ENCODE measurements at places on chromosomes 7 and 10. TPM values are rescaled to one million over a fixed set of nuclear protein-coding genes. Genes with fewer than 3 reads are reported as not detected.

DNA sequence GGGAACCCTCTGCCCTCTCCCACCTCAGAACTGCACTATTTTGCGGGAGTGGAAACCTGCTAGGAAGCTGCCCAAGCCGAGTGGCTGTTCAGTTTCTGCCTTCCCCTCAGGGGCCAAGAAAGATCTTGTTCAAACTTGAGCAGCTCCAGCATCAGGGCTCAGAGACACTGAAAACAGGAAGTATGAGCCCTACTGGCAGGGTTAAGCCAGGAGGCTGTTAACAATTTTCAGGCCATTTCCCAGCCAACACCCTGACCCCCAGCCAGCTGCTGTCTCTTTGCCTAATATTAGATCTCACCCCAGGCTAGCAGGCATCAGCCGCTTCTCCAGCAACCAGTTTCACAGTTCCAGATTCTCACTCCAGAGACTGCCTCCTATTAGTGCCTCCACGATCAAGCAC lies 9.2 kb downstream of the PLAU start:
- H3K36me3 ChIP-seq = no peaks in the 10 kb centered on the region
- H3K4me3 ChIP-seq = no peak overlapping the region
- peaks cover 12% of the 10 kb centered on the region for H3K4me1 ChIP-seq
- H3K27me3 ChIP-seq = no peaks in the 10 kb centered on the region

GRCh38 chr7:81887098-81888090 lies 117.5 kb upstream of the HGF start:
- DNase-seq = no peak
- no peaks in the 10 kb centered on the region for H3K27me3 ChIP-seq
- H3K4me1 ChIP-seq = no peaks in the 10 kb centered on the region
- no peaks in the 10 kb centered on the region for H3K36me3 ChIP-seq

Gene LRRC18
- polyA plus RNA-seq = not detected

Gene IFIT1B
- not detected for polyA plus RNA-seq

Gene SP4
- 15.9 TPM for polyA plus RNA-seq

- no peak for DNase-seq
- H3K4me3 ChIP-seq = no peak overlapping the region
- H3K27me3 ChIP-seq = peaks cover 41% of the 10 kb centered on the region
These were observed 1.1 kb downstream of the VGF start for GRCh38 chr7:101164071-101164840.

DNA sequence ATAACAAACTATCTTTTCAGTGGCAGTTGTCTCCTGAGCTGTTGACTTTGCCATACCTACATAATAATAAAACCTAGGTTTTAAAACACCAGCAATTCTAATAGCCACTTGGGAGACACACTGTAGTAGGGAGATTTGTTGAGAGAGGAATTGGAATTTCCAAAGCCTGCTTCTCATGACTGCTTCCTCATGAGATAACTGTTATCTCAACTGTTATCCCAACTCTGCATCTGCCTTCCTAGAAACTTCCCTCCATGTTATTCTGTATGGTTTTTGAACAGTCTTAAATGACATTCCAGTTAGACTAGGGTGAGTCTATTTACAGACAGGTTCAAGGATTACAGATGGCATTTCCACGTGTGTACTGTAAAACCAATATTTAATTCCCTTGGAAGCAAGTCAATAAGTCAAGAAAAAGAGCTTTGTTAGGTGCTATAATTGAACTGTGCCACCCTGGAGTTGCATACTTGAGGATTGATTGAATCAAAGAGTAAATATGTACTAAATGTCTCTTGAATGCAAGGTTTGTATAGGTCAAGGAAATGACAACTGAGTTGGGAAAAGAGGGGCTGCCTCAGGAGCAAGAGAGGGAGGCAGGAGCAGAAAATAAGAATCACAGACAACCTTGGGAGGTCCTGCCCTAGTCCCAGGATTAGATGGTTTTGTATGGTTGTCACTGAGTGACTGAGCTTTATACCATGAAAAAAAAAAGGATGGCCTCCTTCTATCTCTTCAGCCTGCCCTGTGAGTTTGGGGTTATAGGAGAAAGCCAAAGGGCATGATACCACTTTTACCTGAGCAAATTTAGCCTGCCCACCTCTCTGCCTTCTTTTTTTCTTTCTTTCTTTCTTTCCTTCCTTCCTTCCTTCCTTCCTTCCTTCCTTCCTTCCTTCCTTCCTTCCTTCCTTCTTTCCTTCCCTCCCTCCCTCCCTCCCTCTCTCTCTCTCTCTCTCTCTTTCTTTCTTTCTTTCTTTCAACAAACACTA lies 9.9 kb upstream of the TM9SF3 start:
- H3K36me3 ChIP-seq = no peaks in the 10 kb centered on the region
- H3K27me3 ChIP-seq = no peaks in the 10 kb centered on the region
- H3K4me3 ChIP-seq = no peak overlapping the region
- no peak overlapping the region for H3K27ac ChIP-seq

- H3K36me3 ChIP-seq = no peaks in the 10 kb centered on the region
- no peak overlapping the region for H3K27ac ChIP-seq
- no peaks in the 10 kb centered on the region for H3K4me1 ChIP-seq
- no peaks in the 10 kb centered on the region for H3K27me3 ChIP-seq
These were observed 9.5 kb upstream of the FRA10AC1 start for GRCh38 chr10:93711891-93712290.

DNA sequence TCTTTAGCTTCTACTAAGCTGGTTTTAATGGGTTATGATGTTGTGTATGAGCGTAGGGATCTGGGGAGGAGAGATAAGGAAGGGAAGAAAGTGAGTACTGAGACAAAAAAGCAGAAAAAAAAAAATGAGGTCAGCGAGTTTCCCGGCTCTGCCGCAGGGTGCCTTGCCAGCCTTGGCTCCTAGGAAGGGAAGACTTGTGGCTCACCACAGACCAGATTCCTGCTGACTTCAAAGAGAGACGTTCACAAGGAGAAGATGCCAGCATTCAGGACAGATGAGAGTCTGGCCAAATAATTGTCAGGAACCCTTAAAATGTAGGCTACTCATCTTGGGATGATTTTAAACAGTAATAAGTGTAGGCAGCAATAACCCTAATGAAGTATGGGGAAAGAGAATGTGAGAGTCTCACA lies 11.4 kb upstream of the FAS start:
- H3K27ac ChIP-seq = no peak overlapping the region
- H3K4me3 ChIP-seq = no peak overlapping the region
- H3K27me3 ChIP-seq = no peaks in the 10 kb centered on the region
- H3K36me3 ChIP-seq = no peaks in the 10 kb centered on the region

DNA sequence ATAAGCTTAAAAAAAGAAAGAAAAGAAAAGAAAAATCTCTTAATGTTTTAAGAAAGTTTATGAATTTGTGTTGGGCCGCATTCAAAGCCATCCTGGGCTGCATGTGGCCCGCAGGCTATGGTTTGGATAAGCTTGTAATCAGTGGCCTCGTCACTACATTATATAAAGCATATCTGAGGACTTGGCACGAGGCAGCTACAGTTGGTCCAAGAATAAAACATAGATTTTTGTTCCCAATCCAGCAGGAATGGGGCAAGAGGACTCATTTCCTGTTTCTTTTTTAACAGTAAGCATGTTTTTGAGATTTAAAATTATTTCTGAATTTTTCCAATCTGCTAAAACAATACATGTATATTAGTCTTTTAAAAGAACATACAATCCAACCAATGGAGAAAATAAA lies 28.6 kb downstream of the MCM10 start:
- DNase-seq = no peak
- H3K4me1 ChIP-seq = no peaks in the 10 kb centered on the region
- H3K27ac ChIP-seq = no peak overlapping the region
- no peak overlapping the region for H3K4me3 ChIP-seq
- H3K27me3 ChIP-seq = no peaks in the 10 kb centered on the region
- no peaks in the 10 kb centered on the region for H3K36me3 ChIP-seq

GRCh38 chr10:132502544-132503300 lies 34.9 kb upstream of the INPP5A start:
- no peak for DNase-seq
- H3K36me3 ChIP-seq = no peaks in the 10 kb centered on the region
- H3K27me3 ChIP-seq = no peaks in the 10 kb centered on the region

DNA sequence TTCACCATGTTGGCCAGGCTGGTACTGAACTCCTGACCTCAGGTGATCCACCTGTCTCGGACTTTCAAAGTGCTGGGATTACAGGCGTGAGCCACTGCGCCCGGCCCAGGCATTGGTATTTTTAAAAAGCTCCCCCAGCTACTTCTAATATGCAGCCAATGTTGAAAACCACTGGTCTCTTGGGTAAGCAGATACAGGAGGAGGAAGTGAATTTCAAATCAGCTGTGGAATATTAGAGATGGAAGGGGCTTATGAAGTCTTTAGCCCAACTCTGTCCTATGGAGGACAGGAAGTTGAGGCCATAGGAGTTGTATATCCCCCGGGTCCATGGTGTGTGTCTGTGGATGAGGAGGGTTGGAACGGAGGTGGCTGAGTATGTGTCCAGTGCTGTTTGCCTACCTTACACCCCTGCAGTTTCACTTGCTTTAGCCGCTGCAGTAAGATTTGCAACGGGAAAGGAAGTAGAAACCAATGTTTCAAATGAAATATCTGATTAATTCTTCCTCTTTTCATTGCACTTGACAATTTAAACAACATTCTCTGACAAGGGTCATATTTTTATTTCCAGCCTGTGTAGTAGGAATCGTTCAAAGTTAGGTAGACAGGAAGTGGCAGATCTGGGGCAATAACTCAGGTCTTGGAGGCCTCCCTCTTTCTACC lies 3.4 kb downstream of the PDE6C start:
- H3K4me1 ChIP-seq = no peaks in the 10 kb centered on the region
- no peak overlapping the region for H3K4me3 ChIP-seq
- H3K27ac ChIP-seq = no peak overlapping the region
- H3K27me3 ChIP-seq = no peaks in the 10 kb centered on the region

Gene CAMK2B
- polyA plus RNA-seq = not detected

DNA sequence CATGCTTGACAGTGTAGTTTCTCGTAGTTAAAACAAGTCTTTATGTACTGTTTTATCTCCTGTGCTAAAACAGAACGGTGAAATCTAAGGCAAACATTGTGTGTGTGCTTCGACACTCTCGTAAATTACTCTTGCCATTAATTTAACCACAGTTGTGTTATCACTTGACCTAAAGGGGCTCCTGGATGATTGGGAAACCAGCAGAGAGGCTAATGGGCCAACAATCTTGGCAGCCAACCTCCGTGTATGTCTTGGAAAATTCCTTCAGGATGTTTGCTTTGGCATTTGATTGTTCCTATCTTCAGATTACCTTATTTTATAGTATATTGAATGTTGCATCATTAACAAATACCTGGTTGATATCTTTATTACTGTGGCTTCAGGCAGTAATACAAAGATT lies 409.5 kb downstream of the SDK1 start:
- H3K36me3 ChIP-seq = no peaks in the 10 kb centered on the region
- H3K4me3 ChIP-seq = no peak overlapping the region
- DNase-seq = no peak
- no peak overlapping the region for H3K27ac ChIP-seq
- H3K27me3 ChIP-seq = no peaks in the 10 kb centered on the region
- no peaks in the 10 kb centered on the region for H3K4me1 ChIP-seq

DNA sequence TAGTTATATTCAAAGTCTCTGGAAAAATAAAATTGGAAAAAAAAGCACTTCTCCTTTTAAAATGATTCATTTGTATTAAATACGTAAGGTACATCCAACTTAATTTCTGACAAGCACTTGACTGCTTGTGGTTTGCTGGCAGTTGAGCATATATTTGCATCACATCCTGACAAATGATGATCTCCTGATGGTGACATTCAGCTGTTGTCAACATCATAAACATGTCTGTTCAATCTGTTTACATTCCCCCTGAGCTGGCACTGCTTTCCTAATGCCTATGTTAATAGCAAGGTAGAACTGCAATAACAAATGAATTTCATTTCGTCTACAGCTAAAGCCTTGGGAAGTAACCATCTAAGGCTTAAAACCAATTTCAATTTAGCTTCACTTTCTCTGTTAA lies 24.4 kb downstream of the TSPAN12 start:
- no peak overlapping the region for H3K4me3 ChIP-seq
- H3K27me3 ChIP-seq = no peaks in the 10 kb centered on the region
- H3K36me3 ChIP-seq = no peaks in the 10 kb centered on the region
- no peak for DNase-seq
- H3K27ac ChIP-seq = no peak overlapping the region
- H3K4me1 ChIP-seq = no peaks in the 10 kb centered on the region

GRCh38 chr7:55592492-55592891 lies 20.2 kb upstream of the VOPP1 start:
- no peak for DNase-seq
- H3K27ac ChIP-seq = no peak overlapping the region
- no peaks in the 10 kb centered on the region for H3K4me1 ChIP-seq
- no peaks in the 10 kb centered on the region for H3K36me3 ChIP-seq
- no peak overlapping the region for H3K4me3 ChIP-seq

DNA sequence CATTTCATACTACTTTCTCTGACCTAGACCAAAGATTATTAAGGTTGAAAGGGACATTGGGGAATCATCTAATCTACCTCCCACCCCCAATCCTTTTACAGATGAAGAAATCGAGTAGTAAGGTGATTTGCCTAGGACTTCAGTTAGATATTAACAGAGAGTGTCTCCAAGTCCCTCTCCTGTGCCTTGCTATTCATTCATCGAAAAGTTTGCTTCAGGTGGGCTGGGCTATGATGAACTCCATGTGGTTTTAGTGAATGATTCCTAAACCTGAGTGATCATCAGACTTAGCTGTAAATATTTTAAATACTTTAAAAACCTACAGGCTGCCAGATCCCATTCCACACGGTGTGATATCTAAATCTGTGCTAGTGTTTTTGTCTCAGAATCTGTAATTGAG lies 259.4 kb upstream of the SORCS1 start:
- no peak overlapping the region for H3K4me3 ChIP-seq
- no peak for DNase-seq
- no peaks in the 10 kb centered on the region for H3K4me1 ChIP-seq
- H3K36me3 ChIP-seq = no peaks in the 10 kb centered on the region
- no peaks in the 10 kb centered on the region for H3K27me3 ChIP-seq
- H3K27ac ChIP-seq = no peak overlapping the region

Gene CRYGN
- polyA plus RNA-seq = 0.33 TPM

Gene CYP26A1
- not detected for polyA plus RNA-seq

Measured in naive thymus-derived CD4-positive, alpha-beta T cell (primary cell).